ENCODE measurements at places on chromosomes 6 and 20.

GRCh38 chr6:156791320-156791850 lies 14.2 kb downstream of the ARID1B start:
- DNase-seq, result no peak

DNA sequence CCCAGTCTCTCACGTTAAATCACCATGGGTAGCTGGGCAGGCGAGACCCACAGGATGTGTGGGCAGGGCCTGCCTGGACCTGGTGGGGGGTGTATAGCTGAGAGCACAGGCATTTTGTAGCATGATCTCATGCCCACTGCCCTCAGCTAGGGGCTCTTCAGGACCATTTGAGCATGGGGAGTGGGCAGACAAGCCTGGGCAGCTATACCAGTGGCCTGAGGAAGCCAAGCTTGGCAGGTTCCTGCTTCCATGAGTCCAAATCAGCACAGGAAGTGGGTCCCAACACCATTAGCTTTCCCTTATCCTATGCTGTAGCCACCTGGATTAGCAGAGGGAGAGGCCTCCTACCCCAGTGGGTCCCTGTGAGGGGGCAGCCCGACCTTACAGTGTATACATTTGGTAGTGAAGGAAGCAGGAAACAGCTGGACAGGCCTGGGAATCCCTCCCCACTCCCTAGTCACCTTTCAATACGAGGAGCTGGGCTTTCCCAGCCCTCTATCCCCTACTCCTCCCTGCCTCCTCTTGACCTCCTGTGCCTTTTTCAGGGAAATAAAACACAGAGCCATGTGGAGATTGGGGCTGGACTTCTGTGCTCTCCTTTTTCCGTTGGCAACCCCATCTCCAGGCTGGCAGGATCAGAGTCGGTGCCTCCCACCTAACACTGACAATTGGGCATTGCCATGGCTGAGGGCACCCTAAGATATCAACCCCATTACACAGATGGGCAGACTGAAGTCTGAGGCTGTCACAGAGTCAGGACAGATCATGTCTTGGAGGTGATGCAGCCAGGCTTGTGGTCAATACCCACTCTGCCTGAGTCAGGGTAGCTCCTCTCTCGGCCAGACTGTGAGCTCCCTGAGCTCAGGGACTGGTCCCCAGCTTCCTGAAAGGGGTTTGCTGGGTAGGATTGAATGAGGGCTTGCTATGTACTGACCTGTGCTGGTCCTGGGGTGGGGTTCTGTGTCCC lies 59.8 kb downstream of the MRPL14 start:
- DNase-seq, result no peak

- no peak for DNase-seq
Observed at GRCh38 chr6:7649037-7649810, 59.2 kb downstream of the SNRNP48 start.

DNA sequence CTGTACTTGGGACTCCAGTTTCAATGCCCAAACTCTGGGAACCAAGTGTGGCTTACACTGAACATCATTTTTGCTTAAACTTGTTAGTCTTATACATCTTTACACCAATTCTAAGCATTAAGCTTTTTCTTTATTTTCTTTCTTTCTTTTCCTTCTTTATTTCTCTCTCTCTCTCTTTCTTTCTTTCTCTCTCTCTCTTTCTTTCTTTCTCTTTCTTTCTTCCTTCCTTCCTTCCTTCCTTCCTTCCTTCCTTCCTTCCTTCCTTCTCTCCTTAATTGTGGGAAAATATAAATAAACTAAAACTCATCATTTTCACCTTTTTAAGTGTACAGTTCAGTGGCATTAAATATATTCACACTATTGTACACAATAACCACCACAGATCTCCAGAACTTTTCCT lies 31.6 kb upstream of the HLA-DQA2 start:
- no peak for DNase-seq

Measured in D721Med (cell line).